ENCODE measurements at places on chromosomes 4 and X.

GRCh38 chrX:14359316-14359715, 170.0 kb upstream of the GLRA2 start:
- no peak for DNase-seq

DNA sequence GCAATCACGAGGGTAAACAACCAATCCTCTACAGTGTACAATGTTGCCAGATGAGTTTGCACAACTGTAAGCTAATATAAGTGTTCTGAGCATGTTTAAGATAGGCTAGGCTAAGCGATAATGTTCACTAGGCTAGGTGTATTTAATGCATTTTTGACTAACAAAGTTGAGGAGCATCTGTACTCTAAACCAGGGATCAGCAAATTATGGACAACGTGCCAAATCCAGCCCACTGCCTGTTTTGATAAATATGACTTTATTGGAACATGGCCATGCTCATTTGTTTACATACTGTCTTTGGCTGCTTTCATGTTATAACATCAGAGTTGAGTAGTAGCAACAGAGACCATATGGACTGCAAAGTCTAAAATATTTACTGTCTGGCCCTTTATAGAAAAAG, 46.3 kb upstream of the ARHGEF6 start:
- DNase-seq: no peak

DNA sequence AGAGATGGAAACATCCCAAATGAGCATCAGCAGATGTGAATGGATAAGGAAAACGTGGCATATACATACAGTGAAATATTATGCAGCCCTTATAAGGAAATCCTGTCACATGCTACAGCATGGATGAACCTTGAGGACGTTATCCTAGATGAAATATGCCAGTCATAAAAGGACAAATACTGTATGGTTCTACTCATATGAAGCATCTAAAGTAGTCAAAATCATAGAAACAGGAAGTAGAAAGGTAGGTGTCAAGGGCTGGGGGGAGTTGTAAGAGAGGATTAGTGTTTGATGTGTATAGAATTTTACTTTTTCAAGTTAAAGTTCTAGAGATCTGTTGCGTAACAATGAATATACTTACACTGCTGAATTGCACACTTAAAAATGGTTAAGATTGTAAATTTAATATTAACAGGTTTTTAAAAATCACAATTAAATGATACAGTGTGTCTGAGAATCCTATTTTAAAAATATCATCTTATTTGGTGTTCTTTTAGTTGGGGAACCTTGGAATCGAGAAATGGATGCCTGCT, 58.5 kb downstream of the KDM6A start:
- DNase-seq: no peak

DNA sequence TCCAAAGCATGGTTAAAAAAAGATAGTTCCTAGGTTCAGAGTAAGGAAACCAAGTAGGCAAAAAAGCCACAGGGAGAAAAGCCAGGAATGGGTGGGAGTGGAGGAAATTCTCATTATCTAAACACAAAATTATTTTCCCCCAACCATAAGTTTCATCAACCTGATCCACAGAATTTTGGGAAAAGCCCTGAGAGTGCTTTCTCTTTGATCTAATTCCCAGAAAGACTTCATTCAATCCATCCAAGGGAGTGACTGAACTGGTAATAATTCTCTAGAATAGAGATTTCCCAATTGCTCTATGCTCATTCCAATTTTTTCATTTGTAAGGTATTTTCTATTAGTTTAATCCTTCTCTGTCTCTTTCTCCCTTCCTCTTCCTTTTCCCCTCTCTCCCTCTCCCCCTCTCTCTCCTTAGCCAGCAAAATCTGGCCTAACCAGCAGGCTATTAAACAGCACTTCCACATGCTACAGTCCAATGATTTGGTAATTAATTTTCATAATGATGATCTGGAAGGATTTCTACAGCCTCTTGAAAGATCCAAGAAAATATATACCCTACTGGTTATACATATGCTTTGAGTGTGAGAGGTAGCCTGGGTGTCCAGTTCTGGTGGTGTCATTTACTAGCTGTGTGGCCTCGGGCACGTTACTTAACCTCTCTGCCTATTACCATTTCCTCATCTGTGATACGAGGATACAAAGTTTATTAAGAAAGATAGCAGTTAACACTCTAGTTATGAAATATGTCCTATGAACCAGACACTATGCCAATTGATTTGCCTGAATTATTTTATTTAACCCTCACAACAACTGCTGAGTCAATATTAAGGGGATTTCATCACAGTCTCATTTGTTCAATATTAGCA, 251.5 kb upstream of the RASGEF1B start:
- DNase-seq: no peak

DNA sequence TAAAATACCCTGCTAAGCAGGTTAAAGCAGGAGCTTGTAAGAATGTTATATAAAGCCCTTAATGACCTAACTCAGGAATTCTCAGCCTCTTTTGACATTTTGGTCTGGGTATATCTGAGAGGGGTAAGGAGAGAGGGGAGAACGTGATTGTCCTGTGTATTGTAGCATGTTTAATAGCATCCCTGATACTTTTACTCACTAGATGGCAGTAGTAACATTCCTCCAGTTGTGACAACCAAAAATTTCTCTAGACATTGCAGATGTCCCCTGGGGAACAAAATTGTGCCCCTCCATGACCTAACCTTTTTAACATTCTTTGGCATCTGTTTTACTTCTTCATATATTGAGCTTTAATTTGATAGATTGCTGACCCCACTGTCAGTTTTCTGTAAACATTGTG, 17.9 kb downstream of the SMARCA5 start:
- DNase-seq: no peak

GRCh38 chr4:162945713-162946112, 221.0 kb downstream of the NAF1 start:
- DNase-seq: no peak

All from stimulated activated CD8-positive, alpha-beta memory T cell treated with anti-CD3 and anti-CD28 coated beads, Interleukin-4, amount 100 ng/mL, for 1 hour (primary cell).